Activated T-helper 2 cell treated with anti-CD3 and anti-CD28 coated beads, Interferon-gamma antibody, Interleukin-2, Interleukin-4, amounts not matched to agents 10 μg/mL and 5 μg/mL and 100 μg/mL, durations not matched to agents 14 hours and 24 hours and 36 hours (primary cell): ENCODE measurements at places on chromosomes 2 and 18. TPM values are rescaled to one million over a fixed set of nuclear protein-coding genes. Genes with fewer than 3 reads are reported as not detected.

- H3K4me3 ChIP-seq = no peak overlapping the region
- H3K27me3 ChIP-seq = no peaks in the 10 kb centered on the region
- no peaks in the 10 kb centered on the region for H3K36me3 ChIP-seq
- H3K4me1 ChIP-seq = no peaks in the 10 kb centered on the region
Observed at GRCh38 chr2:142585785-142586184, 291.7 kb upstream of the KYNU start.

Gene CERKL
- not detected in 2 replicates for total RNA-seq

DNA sequence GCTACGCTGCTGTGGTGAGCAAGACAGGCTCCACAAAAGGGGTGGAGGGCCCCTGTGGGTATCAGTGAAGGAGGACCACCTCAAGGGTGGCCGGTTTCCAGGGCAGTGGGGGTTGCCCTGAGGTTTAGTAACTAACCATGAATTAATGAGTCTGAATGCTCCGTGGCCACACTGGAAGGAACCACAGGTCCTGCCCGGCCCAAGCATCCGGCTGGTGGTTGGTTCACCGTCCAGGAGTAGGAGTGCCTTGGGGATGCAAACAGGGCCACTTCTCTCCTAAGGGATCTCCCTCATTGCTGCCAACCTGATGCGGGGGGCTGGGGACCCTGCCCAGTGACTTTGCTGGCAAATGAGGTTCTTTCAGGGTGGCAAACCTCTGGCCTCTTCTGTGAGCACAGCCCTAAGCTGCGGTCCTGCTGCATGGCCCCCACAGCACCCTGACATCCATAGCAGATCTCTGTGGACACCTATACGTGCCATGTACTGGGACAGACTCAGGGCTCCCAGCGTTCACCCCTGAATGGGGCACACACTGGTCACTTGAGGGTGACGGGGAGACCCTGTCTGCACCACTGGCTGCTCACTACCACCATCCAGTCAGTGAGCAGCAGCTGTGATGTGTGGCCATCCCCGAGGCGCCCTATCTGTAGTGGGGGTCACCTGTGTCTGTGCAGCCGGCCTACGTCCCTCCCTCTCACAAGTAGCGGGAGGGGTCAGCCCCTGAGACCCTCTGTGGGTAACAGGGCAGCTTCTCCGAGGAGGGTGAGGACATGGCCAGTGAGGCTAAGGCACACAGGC is 41.6 kb downstream of the HS6ST1 start:
- no peaks in the 10 kb centered on the region for H3K27me3 ChIP-seq
- peaks cover 22% of the 10 kb centered on the region for H3K36me3 ChIP-seq
- no peak overlapping the region for H3K4me3 ChIP-seq
- no peak overlapping the region for H3K27ac ChIP-seq

DNA sequence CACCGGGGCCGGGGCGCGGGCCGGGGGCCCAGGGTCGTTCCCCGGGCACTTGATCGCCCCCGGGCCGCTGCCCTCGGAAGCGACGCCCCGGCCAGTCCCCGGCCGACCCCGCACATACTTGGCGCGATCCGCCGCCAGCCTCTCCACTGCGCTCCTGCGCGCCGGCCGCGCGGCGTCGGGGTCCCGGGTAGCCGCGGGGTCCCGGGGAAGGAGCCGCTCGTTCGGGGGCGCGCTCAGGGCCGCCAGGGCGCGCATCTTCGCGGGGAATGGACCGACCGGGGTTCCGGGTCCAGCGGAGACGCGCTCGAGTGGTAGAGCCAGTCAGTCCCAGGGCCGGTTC is 204 bp downstream of the FAM110C start:
- no peak overlapping the region for H3K27ac ChIP-seq
- peaks cover 52% of the 10 kb centered on the region for H3K27me3 ChIP-seq
- no peak overlapping the region for H3K4me3 ChIP-seq

Gene SPATA3
- not detected in 2 replicates for total RNA-seq

DNA sequence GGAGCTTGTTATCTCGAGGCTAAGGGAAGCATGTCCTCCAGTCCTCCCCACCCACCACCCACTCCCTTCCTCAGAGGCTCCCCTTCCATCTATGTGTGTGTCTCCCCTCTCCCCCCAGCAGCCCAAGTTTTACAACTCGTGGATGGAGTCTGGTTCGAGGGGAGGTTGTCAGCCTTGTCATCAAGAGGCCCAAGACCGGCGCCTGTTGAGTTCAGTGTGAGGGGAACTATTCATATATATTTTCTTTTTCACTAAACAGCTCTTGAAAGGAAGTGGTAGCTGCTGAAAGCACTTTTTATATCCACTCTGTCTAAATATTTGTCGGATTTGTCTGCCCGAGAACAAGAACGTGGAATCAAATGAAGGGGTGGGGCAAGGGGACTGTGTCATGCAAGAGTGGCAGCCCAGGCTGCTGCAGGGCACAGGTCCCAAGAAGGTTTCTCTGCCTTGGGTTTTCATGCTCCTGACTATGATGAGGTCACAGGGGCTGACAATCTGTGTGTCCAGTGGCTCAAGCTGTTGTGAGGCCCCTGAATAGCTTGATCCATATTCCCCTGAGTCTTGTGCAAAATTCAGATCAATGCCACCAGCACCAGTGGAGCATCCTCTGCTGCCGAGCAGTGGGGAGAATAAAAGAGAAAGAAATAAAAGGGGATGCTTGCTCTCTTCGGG is 35.0 kb downstream of the NRP2 start:
- no peak overlapping the region for H3K4me3 ChIP-seq
- peaks cover 74% of the 10 kb centered on the region for H3K4me1 ChIP-seq
- no peak for DNase-seq
- H3K27ac ChIP-seq = peak overlapping the region; percentile 62
- no peaks in the 10 kb centered on the region for H3K27me3 ChIP-seq
- peaks cover 49% of the 10 kb centered on the region for H3K36me3 ChIP-seq

Gene LCT
- 0.53 and 0.55 TPM in 2 replicates for total RNA-seq

Gene CCDC178
- total RNA-seq = not detected in 2 replicates

DNA sequence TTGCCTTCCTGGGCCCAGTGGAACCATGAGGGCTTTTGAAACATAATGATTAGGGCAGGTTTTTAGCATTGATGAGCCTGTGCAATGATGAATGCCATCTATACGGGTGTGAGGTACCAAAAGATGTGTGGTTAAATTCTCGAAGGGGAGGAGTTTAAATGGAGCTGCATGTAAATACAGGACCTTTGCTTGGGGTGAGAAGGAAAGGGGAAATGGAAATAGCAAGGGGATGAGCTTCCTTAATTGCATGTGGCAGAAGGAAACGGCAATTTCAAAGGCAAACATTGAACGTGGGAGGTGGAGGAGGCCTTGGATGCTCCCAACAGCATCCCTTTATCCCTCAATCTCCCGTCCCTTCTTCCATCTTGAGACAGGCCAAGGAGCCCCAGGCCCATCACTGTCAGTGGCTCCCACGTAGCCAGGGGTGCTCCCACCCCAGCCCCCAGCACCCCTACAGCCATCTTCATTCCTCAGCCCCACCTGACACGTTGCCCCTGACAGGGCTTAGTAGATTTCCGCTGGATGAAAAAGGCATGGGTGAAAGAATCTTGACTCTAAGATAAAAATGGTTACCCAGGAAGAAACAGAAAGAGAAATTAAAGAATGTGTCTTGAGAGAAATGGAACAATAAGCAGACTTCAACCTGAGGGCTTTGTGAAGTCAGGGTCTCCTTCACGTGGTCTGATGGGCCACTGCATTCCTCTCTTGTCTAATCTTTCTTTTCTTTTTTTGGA is 32.5 kb downstream of the INPP5D start:
- no peak for DNase-seq
- H3K36me3 ChIP-seq = peaks cover 75% of the 10 kb centered on the region
- H3K4me3 ChIP-seq = no peak overlapping the region

DNA sequence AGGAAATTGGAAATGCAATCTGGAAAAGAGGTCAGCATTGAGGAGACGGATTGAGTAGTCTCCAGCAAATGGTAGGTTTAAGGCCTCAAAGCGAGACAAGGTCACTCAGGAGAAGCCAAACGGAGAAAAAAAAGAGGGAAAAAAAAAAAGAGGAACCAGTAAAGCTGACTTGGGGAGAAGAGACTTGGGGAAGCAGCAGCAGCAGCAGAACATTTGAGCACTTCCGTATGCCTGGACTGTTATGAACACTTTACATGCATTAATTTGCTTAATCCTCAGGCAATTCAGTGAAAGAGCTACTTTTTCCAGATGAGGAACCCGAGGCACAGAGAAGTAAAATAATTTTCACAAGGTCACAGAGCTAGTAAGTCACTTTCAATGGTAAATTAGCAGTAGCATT is 81.3 kb downstream of the OSBPL6 start:
- H3K4me3 ChIP-seq = no peak overlapping the region
- no peaks in the 10 kb centered on the region for H3K4me1 ChIP-seq
- no peaks in the 10 kb centered on the region for H3K36me3 ChIP-seq
- DNase-seq = no peak

- no peak overlapping the region for H3K27ac ChIP-seq
- no peak overlapping the region for H3K4me3 ChIP-seq
- no peak for DNase-seq
- no peaks in the 10 kb centered on the region for H3K27me3 ChIP-seq
- H3K36me3 ChIP-seq = no peaks in the 10 kb centered on the region
Observed at GRCh38 chr2:210366675-210367080, 51.7 kb upstream of the MYL1 start.

Gene CD8A
- 1.8 and 2.8 TPM in 2 replicates for total RNA-seq

Gene ZAP70
- 231 and 234 TPM in 2 replicates for total RNA-seq

Gene PPP1CB
- total RNA-seq = 253 and 272 TPM in 2 replicates

- H3K4me3 ChIP-seq = no peak overlapping the region
- no peak overlapping the region for H3K27ac ChIP-seq
- H3K4me1 ChIP-seq = peaks cover 19% of the 10 kb centered on the region
Observed at GRCh38 chr2:66438498-66438833, 3.5 kb downstream of the MEIS1 start.

Gene RHOB
- 119 and 123 TPM in 2 replicates for total RNA-seq

DNA sequence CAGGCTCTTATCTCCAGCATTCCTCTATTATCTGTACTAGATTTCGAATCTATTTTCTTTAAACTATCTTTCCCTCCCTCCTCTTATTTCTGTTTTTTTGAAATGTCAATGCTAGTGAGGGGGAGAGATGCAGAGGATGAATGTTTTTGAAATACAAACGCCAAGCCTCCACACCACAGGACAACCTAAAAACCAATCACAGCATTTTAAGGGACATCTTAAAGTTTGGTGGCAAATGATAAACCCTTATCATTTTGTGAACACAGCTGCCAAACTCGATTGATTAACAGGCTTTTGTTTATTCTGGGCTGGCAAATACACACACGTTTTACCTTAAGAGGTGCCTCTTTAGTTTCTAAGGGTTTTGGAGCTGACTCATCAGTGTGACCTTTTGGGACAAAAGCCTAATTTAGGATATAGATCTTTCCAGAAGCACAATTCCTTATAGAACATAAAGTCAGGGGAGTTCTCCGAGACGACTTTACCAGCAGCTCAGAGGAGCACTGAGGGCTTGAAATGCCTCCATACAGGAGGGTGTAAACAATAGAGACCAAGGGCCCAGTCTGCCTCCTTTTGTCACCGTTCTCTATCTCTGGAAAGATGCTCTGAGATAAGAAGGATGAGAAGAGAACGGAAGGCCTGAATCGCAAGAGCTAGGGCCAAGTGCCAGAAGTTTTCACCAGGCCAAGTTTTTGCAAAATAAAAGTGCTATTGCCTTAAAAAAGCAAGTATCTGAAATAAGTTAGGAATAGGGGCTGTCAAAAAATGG is 4.2 kb upstream of the MEIS1 start:
- DNase-seq = no peak
- H3K4me3 ChIP-seq = no peak overlapping the region
- peaks cover 21% of the 10 kb centered on the region for H3K4me1 ChIP-seq
- peaks cover 3% of the 10 kb centered on the region for H3K36me3 ChIP-seq

GRCh38 chr2:26185954-26186770 is 13.3 kb downstream of the GAREM2 start:
- H3K27ac ChIP-seq = no peak overlapping the region
- H3K27me3 ChIP-seq = peaks cover 12% of the 10 kb centered on the region
- peaks cover 9% of the 10 kb centered on the region for H3K36me3 ChIP-seq
- DNase-seq = no peak
- peak overlapping the region; percentile 73 for H3K4me3 ChIP-seq

Gene POU3F3
- total RNA-seq = not detected in 2 replicates

Gene MC2R
- not detected in 2 replicates for total RNA-seq

DNA sequence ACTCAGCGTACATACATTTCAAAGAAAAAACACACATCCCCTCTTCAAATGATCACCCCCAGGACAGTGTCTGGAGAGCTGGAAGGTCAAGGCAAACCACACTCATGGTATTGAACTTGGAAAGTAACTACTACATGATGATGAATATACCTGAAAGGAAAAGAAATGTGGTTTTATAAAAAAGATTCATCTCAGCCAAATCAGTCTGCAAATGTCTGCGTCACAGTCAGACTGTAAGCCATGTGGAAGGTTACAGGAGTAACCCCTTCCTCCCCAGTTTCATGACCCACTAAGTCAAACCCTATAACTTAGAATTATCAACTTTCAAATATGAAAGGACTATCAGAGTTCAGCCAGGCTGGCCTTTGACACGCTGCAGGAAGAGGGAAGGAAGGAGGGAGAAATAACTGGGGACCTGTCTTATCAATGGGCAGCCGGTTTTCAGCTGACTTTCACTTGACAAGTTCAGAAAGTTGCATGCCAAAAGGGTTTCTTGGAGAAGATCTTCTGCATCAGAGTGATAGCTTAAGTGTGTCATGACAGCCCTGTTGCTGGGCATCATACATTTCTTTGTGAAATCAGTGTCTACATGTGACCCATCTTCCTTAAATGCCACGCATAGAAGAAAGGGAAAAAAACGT is 7.0 kb upstream of the BMP10 start:
- no peak overlapping the region for H3K27ac ChIP-seq
- H3K36me3 ChIP-seq = no peaks in the 10 kb centered on the region
- H3K4me3 ChIP-seq = no peak overlapping the region
- peaks cover 2% of the 10 kb centered on the region for H3K4me1 ChIP-seq
- DNase-seq = no peak
- peaks cover 47% of the 10 kb centered on the region for H3K27me3 ChIP-seq

Gene KLHL30
- total RNA-seq = not detected in 2 replicates

Gene CCDC141
- 3.6 and 4.2 TPM in 2 replicates for total RNA-seq

Gene CRACDL
- 0.37 and 0.55 TPM in 2 replicates for total RNA-seq

DNA sequence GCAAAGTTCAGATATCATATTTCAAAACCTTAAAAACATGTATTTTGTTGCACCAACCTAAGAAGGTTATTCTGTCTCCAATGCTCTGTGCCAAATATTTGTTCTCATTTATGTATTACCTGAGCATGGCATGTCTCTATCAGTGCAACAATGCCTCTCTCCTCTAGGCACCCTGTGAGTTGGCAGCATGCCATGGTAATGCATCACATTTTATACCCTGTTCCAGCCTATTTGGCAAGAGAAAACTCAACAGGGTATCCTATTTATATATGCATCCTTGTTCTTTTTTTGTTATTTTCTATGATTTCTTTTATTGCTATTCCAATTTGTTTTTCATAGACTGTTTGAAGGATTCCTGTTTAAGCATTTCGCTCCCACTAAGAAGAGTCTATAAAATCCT is 126.3 kb upstream of the NRXN1 start:
- no peaks in the 10 kb centered on the region for H3K4me1 ChIP-seq
- H3K36me3 ChIP-seq = no peaks in the 10 kb centered on the region
- no peak overlapping the region for H3K27ac ChIP-seq

DNA sequence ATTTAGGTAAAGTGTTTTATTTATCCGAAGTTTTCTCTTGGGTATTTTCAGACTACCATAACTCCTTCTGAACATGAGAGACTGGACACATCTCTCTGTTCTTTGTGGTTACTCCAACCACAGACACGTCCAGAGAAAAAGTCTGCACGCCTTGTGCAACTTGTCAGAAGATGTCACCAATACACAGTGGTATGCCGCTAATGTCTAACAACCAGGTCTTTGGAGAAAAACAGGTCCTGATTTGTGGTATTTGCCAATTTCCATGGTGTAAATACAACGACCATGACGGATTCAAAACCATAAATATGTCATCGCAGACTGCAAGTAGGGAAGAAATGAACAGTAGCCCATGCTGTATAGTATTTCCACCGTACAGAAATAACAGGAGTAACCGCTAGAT is 620.6 kb upstream of the ID2 start:
- H3K27me3 ChIP-seq = no peaks in the 10 kb centered on the region
- H3K36me3 ChIP-seq = peaks cover 44% of the 10 kb centered on the region
- no peak overlapping the region for H3K4me3 ChIP-seq
- H3K4me1 ChIP-seq = peaks cover 22% of the 10 kb centered on the region
- no peak for DNase-seq

Gene SLC16A14
- total RNA-seq = 6.7 and 7.8 TPM in 2 replicates

Gene MEIS1
- not detected in 2 replicates for total RNA-seq
